ENCODE measurements at places on chromosomes 1 and 21.

DNA sequence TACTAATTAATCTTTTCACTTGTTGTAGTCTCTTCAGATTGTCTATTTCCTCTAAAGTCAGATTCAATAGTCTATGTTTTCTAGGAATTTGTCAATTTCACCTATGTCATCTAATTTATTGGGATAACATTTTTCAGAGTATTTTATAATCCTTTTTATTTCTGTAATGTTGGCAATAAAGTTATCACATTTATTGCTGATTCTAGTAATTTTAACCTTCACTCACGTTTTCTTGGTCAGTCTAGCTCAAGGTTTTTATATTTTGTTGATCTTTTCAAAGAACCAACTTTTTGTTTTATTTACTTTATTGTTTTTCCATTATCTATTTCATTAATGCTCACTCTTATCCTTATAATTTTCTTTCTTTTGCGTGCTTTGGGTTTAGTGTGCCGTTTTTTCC lies 97.9 kb upstream of the GNG12 start:
- no peak for DNase-seq

- DNase-seq, result no peak
Observed at GRCh38 chr1:219402925-219403324, 210.0 kb downstream of the ZC3H11B start.

DNA sequence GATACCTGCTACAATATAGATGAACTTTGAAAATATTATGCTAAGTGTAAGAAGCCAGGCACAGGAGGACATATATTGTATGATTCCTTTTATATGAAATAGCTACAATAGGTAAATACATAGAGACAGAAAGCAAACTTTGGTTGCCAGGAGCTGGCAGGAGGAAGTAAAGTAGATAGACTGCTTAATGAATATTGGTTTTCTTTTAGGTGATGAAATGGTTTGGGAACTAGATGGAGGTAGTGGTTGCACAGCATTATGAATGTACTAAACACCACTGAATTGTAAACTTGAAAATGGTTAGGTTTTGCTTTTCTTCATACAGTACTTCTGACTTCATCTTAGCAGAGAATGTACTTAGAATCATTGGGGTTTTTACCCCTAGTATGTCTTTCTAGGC lies 21.5 kb downstream of the ABCB10 start:
- no peak for DNase-seq

GRCh38 chr1:244964112-244964971 lies 100.0 kb upstream of the HNRNPU start:
- peak; percentile 13 for DNase-seq

DNA sequence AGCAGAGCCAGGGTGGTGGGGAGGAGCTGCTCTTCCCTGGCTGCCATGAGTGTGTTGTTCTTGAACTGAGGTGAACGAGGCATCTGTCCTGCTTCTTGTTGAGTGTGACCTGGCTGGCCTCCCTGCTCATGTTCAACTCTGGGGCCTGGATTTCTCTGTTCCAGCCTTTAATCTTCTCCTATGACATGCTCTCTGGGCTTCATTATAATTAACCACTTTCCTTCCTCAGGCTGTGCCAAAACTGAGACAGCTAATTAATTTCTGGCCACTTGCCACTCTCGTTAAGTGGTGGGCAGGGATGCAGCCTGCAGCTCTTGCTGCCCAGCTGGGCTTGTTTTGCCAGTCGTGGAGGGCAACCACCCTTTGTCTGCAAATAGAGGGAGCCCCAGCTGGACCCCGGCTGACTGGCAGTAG lies 23.3 kb downstream of the OPRD1 start:
- DNase-seq, result no peak

GRCh38 chr1:83017276-83017675 lies 981.7 kb downstream of the TTLL7 start:
- DNase-seq, result no peak
